ENCODE measurements at places on chromosomes 5 and 9. TPM values are rescaled to one million over a fixed set of nuclear protein-coding genes. Genes with fewer than 3 reads are reported as not detected.
A peak's percentile ranks its signal among the peaks of the same experiment; 100 is the strongest.

- H3K4me3 ChIP-seq: no peak overlapping the region
- DNase-seq: no peak
- peaks cover 5% of the 10 kb centered on the region for H3K27me3 ChIP-seq
- H3K27ac ChIP-seq: no peak overlapping the region
- peaks cover 15% of the 10 kb centered on the region for H3K4me1 ChIP-seq
- H3K36me3 ChIP-seq: peaks cover 17% of the 10 kb centered on the region
These were observed 3.3 kb downstream of the GPX3 start for GRCh38 chr5:151023651-151024050.

- H3K4me3 ChIP-seq: peak overlapping the region; percentile 3
- H3K36me3 ChIP-seq: no peaks in the 10 kb centered on the region
- no peaks in the 10 kb centered on the region for H3K27me3 ChIP-seq
- peaks cover 24% of the 10 kb centered on the region for H3K4me1 ChIP-seq
These were observed 54.3 kb downstream of the PTCH1 start for GRCh38 chr9:95462249-95463147.

GRCh38 chr5:135443161-135443960, 3.8 kb downstream of the DCANP1 start:
- H3K27ac ChIP-seq: no peak overlapping the region
- H3K27me3 ChIP-seq: no peaks in the 10 kb centered on the region
- H3K4me1 ChIP-seq: peaks cover 14% of the 10 kb centered on the region

The PCDHB9 gene
- total RNA-seq: 0.12 TPM

The SEMA5A gene
- total RNA-seq: not detected
